Naive thymus-derived CD4-positive, alpha-beta T cell (primary cell): ENCODE measurements at places on chromosomes 13 and 19. TPM values are rescaled to one million over a fixed set of nuclear protein-coding genes. Genes with fewer than 3 reads are reported as not detected.

DNA sequence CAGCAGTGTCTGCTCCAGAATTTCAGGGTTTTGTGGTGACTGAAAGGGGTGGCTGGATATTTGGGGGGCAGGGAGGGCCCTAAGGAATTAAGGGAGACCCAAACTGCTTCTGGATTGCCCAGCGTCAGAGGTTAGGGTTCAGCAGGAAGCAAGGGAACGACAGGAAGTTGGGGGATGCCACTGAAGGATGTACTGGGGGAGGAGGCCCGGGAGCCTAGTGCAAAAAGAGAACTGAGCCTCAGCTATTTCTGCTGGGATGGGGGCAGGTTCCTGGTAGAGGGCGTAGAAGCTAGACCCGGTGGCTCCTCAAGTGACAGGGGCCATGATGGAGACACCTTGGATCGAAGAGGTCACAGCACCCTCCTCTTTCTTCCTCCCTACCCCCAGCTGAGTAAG lies 1.1 kb downstream of the CYP2S1 start:
- H3K4me1 ChIP-seq: no peaks in the 10 kb centered on the region
- H3K27me3 ChIP-seq: peaks cover 12% of the 10 kb centered on the region
- no peaks in the 10 kb centered on the region for H3K36me3 ChIP-seq

DNA sequence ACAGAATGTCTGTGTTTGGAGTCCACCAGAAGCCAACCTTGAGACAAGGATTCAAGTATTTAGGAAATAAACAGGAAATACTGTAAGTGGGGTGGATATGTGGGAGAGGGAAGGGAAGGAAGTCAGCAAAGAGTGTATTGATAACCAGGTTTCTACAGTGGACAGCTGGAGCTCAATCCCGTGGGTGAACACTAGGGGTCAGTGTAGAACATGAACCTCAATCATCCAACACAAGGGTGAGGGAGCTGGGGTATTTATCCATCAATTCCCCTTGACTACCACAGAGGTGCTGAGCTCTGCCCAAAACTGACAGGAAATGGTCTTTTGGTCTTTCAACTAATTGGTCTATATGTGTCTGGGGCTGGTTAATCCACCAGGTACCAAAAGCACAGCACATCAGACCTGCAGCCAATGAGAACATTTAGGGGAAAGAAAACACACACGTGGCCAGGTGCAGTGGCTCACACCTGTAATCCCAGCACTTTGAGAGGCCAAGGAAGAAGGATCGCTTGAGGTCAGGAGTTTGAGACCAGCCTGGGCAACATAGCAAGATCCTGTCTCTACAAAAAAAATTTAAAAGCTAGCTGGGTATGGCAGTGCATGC lies 5.6 kb upstream of the SYDE1 start:
- H3K4me3 ChIP-seq: no peak overlapping the region
- H3K36me3 ChIP-seq: no peaks in the 10 kb centered on the region
- DNase-seq: peak; percentile 21
- H3K4me1 ChIP-seq: no peaks in the 10 kb centered on the region
- H3K27me3 ChIP-seq: no peaks in the 10 kb centered on the region
- H3K27ac ChIP-seq: no peak overlapping the region

- no peaks in the 10 kb centered on the region for H3K4me1 ChIP-seq
- H3K27me3 ChIP-seq: no peaks in the 10 kb centered on the region
- no peak for DNase-seq
- H3K27ac ChIP-seq: no peak overlapping the region
Observed at GRCh38 chr19:28884786-28885476, 328.0 kb downstream of the UQCRFS1 start.

The ZNF728 gene
- polyA plus RNA-seq: not detected

The DACH1 gene
- polyA plus RNA-seq: 0.66 TPM
